Stimulated activated CD4-positive, alpha-beta T cell treated with anti-CD3 and anti-CD28 coated beads, Interleukin-12 subunit alpha, Interleukin-12 subunit beta, amount 100 ng/mL, for 4 hours (primary cell): ENCODE measurements at places on chromosomes 11 and 22.

DNA sequence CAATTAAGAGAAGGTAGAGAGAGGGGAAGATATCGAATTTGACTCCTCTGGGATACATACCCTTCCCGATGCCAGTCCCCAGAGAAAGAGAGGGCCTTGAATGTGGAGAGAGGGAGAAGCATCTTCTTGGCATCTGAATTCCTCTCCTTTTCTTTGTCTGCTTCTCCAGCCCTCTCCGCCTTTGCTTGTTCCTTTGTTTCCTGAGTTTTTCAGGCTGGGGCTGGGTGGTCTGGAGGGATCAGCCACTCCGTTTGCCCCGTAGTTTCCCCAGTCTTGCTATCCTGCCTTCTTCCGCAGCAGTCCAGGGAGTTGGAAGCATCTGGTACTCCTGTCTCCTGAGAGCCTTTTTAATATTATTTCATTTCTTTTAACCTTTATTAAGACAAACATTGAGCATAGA lies 107.1 kb upstream of the CADM1 start:
- no peak for DNase-seq

DNA sequence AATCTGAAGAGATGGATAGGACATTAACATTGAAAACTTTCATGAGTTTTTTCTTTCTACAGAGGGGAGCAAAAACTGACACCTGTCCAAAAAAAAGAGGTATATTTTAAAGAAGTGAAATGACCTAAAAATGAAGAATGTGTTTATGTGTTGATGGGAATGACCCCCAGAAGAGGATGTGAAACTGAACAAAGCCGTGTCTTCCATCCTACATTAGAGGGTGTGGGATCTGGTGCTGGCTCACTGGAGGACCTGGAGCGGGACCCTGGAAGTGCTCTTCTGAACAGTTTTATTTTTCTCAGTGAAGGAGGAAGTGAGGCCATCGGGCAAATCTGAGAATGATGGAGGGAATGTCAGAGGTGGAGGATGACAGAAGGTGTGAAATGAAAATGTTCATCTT lies 470.1 kb downstream of the NTM start:
- DNase-seq: no peak

- no peak for DNase-seq
These were observed 204.3 kb downstream of the TENM4 start for GRCh38 chr11:79236541-79236971.

DNA sequence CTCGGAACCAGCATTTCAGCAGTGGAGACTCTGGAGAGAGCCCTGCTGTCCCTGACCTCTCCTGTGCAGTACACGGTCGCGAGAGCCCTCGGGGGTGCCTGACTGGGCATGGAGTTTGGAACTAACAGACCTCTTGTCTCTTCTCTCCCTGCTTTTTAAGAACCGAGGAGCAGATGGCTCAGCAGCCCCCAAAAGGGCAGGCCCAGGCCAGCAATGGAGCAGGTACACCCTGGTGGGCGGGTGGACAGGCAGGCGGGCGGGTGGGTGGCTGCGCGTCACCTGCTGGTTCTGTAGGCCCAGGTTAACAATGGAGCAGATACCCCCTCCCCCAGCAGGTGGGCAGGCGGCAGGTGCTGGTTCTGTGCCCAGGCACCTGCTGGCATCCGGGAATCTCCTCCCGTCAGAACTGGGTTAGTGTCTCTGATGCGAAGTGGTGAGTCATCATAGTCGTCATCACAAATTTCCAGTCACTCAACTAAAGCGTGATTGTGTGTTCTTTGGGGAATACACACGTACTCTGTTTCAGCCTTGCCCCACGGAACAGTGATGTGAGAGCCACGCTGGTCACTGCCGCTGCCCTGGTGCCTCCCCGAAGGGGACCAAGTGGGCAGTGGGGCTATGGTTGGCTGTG lies 41.1 kb downstream of the GRAMD4 start:
- peak; percentile 44 for DNase-seq

DNA sequence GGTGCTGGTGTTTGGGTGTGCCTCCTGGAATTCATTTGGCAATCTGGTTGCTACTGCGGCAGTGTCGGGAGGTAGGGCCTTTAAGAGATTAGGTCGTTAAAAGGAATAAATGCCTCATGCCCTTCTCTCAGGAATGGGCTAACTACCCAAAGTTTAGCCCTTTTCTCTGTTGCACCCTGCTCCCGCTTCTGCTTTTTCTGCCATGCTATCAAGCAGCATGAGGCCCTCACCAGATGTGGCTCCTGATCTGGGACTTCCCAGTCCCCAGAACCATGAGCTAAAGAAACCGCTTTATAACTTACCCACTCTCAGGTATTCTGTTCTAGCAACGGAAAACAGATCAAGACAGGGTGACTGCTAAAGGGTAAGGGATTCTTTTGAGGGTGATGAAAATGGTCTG lies 6.3 kb downstream of the EIF3D start:
- no peak for DNase-seq

GRCh38 chr11:27456795-27457329 lies 15.7 kb downstream of the LGR4 start:
- no peak for DNase-seq

DNA sequence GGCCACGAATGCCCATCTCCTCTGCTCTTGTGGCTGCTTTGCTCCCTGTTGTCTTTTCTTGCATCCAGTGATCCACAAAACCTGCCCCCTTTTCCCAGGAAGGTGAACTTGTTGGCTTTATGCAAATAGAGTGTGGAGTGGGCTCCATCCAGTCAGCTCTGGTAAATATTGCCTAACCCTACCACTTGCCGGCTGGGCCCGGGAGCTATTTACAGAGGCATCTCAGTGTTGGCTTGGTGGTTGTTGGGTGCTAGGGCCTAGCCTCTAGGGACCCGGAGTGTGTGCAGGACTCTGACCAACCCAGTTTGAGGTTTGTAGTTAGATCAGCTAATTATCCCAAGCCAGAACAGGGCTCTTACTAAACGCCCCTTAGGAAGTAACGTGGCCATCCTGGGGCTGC lies 40.8 kb upstream of the TLCD5 start:
- no peak for DNase-seq

DNA sequence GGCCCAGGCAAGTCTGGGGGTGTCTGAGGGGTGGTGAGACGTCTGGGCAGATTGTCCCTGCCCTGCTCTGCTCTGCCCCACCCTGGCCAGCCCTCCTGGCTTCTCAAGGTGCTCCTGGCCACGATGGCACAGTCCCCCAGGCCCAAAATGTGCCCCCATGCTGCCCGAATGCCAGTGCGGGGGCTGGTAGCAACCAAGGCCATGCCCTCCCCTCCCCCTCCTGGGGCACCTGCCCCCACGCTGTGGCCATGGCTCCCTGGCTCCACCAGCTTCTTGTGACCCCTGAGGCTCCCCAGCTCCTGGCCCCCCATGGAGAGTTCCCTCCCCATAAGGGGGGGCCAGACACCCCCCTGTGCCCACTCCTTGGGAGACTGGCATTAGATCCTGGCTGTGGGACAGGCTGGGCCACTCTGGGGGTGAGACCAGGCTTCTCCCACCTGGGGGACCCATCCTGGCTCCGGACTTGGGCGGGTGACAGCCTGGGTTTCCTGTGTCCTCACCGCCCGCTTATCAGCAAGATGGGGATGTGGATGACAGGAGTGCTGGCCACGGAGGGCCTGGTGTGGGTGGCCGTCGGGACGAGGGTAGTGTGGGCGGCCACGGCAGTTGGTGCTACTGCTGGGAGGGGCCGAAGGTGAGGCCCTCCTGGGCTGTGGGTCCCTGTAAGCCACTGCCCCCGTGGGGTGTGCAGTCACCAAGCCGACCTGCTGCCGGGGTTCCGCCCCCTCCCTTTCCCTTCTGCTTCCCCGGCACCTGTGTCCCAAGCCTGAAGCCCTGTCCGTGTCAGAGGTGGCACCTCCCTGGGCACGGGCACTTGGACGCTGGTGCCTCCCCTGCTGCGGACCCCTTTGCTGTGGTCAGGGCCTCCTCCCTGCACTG lies 15.9 kb upstream of the MUC6 start:
- no peak for DNase-seq

DNA sequence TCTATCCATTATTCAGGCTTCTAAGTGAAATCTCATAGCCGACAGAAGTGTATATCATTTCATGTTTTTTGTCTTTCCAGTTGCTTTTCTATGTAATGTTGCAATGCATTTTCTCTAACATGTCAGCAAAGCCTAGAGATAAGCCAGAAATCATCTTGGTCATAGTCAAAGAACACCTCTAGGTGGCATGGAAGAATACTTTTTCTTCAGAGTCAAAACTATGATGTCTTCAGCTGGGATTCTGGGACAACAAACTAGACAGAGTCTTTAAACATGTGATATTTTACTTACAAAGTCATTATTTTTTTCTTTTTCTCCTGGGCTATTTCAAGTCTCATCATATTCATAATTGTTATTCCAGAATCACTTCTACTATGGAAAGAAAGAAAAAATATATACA lies 4.4 kb downstream of the GAS2 start:
- no peak for DNase-seq

DNA sequence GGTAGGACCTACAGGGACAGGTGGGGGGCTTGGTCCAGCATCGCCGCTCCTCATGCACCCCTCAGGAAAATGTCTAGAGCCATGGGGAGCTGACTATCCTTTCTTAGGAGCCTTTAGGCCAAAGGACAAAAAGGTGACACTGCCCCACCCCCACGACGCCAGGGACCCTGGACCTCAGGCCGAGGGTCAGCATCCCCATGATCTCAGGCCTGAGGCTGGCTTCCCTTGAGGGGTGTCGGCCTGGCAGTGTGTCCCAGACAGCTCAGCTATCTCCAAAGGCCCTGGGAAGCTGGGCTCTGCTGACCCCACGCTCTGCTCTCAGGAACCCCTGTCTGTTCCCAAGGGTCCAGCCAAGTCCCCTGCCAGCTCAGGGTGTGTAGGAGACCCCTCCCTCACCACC lies 16.3 kb downstream of the MRGPRG start:
- DNase-seq: no peak

GRCh38 chr22:18116634-18117033 lies 6.0 kb downstream of the TUBA8 start:
- DNase-seq: no peak

DNA sequence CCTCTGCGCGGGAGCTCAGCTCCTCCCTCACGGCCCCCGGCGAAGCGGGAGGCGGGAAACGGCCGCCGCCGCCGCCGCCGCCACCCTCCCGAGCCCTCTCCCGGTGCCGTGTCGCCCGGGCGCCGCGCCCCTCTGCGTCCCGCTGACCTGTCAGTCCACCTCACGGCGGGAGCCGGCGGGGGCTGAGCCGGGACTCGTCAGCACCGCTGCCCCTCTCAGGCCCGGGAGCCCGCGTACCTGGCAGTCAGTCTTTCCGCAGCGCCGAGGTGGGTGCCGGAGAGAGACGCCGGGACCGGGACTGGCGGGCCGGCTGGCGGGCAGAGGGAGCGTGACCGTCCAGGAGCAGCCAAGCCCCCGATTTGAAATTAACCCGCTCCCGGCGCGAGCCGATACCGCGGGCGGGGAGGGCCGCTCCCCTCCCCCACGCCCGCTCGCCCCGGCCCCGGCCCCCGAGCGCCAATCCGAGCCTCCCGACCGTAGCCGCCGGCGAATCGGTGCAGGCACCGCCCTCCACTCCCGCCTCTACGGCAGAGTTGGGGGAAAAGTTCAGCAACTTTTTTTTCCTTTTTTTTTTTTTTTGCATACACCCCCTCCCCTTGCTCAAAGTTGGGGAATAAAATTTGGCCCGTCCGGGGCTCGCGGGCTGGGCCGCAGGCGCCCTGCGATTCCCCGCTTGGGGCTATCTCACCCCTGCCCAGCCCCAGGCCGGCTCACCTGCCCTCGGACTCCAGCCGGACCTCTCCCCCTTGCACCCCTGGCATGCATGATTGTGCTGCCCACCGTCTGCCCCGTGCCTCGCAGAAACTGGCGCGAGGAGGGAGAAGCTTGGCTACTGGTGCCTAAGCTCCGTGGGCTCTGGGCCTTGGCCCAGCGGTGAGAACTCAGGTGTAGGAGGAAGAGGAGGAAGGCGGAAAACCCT lies 774 bp upstream of the E2F8 start:
- peak; percentile 11 for DNase-seq

DNA sequence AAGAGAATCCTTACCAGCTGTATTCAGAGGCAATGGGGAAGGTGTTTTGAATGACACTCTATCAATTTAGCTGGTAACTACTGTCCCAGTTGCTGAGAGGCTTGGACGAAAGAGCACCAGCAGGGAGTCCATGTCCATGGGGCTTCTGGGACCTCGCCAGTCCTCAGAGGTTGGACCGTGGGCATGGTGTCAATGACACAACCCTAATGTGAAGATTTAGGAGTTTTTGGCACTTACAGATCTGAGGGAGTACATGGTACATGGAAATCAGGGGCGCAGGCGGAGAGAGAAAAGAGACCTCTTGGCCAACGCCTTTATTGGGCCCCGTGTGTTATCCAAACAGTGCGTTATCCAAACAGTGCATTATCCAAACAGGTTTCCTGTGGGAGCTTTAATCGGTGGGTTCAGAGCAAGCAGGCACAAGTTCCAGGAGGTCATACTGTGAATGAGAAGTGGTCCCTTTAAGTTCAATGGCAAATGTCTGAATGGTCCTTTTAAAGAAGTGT lies 169.1 kb upstream of the B3GAT1 start:
- no peak for DNase-seq

GRCh38 chr11:61712314-61712713 lies 32.1 kb downstream of the DAGLA start:
- DNase-seq: no peak

DNA sequence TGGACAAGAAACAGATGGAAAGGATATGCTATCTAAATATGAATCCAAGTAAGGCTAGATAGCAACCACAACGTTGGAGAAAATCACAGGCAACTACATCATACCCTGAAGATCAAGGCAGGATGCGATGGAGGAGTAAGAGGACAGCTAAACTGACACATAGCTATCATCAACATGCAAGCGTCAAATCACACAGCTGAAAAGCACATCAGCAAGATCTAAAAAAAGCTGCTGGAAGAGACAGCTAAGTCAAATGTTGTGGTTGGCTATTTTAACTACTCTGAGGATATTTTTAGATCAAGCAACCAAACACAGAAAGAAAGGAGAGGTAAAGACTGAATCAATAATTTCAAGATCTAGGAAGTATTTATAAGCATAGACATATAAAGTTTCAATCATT lies 466.9 kb downstream of the BRD1 start:
- DNase-seq: no peak

DNA sequence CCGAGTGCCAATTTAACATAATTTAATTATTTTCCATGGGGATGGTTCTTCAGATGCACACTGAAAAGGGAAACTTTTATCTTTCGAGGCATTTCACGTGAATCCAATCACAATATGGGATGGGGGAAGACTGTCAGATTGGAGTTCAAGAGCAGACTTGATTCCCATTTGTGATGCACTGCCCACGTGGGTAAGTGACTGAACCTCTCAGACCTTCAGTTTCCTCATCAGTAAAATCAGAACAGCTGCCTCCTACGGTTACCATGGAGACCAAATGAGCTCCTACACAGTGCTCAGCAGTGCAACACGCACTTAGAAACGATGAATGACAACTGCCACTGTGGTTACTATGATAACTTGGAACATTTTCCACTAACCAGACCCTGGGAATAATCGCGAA lies 21.7 kb downstream of the KIAA0930 start:
- DNase-seq: peak; percentile 16
